ENCODE measurements at places on chromosomes 3 and 15.

DNA sequence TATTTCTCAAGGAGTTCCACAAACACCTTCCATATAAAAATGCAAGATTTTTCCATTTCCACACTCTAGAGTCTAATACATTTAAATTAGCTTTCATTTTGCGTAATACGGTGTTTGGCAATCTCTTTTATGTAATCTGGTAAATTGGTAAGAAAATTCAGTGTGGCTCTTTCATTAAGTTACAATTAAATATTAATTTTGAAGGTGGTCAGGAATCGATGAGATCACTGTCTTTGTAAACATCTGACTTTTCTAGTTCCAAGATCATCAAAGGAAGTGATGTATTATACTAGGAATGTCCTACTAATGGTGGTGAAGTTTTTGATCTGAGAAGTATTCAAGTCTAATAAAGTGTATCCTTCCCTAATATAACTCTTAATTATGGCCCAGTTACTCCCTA is 1.1 kb upstream of the UTS2B start:
- no peak for DNase-seq

DNA sequence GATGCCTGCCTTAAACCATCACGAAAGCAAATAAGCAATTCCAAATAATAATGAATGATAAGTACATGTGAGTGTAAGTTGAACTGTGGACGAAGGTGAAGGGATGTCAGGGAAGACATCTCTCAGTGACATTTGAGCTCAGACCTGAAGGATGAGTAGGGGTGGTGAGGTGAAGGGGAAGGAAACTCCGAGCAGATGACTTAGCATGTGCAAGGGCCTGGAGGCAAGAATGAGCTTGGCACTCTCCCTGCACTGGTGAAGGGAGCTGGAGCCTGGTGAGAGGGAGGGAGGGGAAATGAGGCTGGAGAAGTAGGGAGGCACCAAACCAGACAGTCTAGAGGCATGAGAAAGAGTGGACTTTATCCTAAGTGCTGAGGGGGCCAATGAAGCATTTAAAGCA is 84.3 kb downstream of the MTHFS start:
- DNase-seq, result no peak

DNA sequence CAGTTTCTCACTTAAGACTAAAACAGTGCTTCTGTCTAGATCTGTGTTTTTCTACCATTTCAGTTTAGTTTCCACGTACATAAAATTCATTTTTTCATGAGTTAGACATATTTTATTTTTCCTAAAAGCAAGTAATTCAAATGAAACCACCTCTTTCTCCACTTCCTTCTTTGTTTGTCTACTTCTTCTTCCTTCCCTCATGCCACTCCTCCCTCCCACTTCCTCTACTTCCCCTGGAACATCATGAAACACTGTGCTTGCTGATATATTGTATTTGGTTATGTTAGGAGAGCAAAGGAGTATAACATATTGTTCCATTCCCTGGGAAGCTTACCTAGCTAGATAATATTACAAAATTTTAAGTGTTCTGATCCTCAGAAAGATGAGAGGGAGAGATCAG is 36.7 kb upstream of the GOLGA8B start:
- DNase-seq, result no peak

DNA sequence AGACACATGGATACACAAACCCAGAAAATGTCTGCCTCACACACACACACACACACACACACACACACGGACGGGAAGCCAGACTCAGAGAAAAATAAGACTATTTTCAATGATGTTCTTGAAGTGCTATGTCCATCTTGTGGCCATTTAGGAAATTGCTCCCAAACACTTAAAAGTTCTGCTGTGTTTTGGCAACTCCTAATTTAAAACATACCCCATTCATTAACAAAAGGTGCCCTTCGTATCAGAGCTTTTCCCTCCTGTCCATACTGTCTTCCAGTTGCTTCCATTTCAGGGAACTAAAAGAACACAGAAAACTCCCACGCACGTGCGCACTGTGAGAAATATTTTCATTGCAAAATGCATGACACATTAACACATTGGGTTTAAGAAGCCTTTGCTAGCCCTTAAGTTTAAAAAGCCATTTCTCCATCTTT is 44.6 kb downstream of the SLC12A1 start:
- DNase-seq, result no peak

DNA sequence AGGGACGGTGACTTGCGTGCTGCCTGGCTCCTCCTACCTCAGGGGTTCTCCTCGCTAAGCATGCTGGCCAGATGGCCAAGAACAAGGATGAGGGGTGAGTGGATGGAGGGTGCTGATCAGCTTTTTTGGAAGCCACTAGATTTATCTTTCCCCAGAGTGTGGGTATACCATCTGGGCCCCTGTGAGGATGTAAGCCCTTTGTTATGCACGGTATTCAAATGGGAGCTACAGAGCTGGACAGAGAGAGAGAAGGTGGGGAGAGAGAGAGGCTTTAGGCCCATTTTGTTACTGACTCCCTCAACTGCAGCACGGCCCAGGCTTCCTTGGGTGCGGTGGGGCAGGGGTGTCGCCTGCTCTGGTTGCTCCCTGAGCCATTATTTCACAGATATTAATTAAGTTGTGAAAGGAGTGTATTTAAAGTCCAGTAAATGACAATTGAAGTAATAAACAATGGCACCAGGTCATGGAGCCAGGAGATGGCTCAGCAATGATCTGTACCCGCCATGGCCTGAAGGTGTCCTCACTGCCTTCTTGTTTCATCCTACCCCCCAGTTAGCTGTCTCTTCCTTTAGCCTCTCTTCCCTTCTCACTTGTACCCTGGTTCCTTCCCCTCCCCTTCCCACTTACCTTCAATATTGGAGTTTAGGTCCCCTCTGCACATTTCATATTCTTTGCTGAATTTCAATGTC is 158.0 kb downstream of the CLSTN2 start:
- DNase-seq, result no peak

GRCh38 chr15:25709437-25710159 is 153.5 kb downstream of the ATP10A start:
- no peak for DNase-seq

DNA sequence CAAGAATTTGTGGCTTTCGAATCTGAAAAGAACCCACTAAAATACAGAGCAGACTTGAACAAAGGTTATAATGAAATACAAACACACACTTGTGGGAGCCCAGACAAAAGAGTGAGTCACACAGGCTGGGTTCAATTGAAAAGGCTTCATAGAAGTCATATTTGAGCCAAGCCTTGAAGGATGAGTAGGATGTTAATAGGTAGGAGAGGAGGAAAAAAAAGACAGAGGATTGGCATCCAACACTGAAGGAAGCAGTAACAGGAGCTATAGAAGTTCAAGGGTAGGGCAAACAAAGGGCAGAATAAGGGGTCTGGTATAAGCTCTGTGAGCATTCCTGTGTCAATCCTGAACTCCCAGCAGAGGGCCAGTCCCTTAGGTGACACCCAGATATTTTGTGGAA is 325.4 kb downstream of the FOXP1 start:
- DNase-seq, result no peak

GRCh38 chr3:159884661-159885402 is 103.8 kb upstream of the IL12A start:
- no peak for DNase-seq

DNA sequence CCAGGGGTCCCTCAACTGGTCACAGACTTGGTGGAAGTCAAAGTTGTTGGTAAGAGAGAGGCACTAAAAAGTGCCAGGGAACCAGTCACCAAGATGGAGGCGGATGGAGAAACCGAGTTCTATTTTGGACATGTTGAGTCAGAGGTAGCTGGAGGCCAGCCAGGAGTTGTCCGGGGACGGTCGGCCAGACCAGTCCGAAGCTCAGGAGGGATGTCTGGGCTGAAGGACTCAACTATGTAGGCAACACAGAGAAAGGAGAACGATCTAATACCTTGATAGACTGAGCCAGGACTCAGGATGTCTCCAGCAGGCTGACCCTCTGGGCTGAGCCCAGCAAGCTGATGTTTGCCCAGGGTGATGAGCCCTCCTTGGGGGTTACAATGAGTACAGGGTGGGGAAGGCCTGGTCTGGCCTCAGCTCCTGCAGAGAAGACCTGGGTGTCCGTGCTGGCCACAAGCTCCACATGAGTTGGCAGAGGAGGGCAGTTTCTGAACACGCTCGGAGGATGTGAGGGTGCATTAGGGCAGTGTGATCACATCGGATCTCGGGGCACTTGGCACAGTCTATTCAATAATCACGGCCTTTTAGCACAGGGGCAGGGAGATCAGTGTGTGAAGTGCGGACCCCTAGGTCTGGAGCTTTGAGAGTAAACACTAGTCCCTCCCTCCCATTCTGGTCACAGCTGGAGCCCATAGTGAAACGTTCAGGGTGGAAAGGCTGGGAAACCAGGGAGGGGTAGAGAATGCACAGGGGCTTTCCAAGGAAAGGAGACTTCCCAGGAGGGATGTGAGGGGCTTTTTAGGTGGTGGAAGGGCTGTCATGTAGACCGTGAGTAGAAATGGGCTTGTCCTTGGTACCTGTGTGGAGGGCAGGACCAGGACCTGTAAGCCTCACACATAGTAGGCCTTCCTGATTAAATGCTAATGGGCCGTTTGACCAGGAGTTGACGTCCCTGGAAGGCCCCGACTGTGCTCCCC is 111.9 kb downstream of the ETFA start:
- no peak for DNase-seq

Measured in hematopoietic multipotent progenitor cell treated with erythropoietin and hydrocortisone succinate and interleukin-3 and kit ligand, for 17 days (in vitro differentiated cells).